Dermis microvascular lymphatic vessel endothelial cell (primary cell): ENCODE measurements at places on chromosomes 2 and 18. TPM values are rescaled to one million over a fixed set of nuclear protein-coding genes. Genes with fewer than 3 reads are reported as not detected.

TXNL4A gene
- 42.0 and 45.3 TPM in 2 replicates for total RNA-seq

- DNase-seq, result no peak
Observed at GRCh38 chr2:240791221-240791800, 28.7 kb downstream of the KIF1A start.

ERFE gene
- 0.13 TPM in 2 replicates for total RNA-seq

- no peak for DNase-seq
Observed at GRCh38 chr2:16271231-16271896, 331.0 kb downstream of the MYCN start.

RMND5A gene
- total RNA-seq, result 71.8 and 81.0 TPM in 2 replicates

DNA sequence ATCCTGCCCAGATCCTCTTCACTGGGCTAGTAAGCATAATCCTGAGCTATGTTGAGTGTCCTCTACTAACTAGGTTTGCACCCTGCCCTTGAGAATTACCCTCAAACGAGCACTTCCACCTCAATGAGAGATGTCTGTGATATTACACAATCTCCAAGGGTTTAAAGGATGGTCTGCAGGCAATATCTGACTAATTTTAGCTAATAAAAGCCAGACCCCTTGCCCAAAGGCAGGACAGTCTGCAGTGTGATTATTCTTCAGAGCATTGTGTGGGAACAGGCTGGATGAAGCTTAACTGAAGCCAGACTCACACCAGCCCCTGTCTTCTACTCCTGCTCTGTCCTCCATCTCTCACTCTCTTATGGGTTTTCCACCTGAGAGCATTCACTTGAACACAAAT lies 544.9 kb upstream of the DDX18 start:
- DNase-seq, result no peak

DNA sequence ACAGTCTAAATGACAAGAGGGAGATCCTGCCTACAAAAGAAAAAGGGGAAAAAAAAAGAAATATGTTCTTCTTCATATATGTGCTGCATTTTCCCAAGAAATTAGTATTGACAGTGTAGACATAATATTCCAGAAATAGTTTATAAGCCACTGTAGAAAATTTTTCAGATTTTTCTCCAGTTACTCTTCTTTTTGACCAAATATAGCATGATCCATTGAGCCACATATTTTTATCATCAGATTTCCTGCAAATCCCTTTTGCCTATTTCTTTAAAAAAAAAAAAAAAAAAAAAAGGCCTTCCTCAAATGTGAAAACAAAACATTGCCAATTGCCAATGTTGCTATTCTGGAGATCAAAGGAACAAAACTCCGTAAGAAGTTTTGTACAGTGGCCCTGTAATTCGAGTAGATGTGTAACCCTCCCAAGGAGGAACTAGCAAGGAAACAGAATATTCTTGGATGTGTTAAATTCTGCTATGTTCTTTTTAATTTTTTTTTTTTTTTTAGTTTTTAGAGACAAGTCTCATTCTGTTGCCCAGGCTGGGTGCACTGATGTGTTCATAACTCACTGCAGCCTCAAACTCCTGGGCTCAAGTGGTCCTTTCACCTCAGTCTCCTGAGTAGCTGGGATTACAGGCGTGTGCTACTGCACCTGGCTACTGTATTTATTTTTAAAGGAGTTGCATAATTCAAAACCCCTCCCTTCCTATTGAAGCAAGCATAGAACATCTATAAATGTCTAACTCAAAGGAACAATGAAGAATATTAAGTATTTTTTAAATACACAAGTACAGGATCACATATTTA lies 12.5 kb upstream of the CABYR start:
- no peak for DNase-seq

DNA sequence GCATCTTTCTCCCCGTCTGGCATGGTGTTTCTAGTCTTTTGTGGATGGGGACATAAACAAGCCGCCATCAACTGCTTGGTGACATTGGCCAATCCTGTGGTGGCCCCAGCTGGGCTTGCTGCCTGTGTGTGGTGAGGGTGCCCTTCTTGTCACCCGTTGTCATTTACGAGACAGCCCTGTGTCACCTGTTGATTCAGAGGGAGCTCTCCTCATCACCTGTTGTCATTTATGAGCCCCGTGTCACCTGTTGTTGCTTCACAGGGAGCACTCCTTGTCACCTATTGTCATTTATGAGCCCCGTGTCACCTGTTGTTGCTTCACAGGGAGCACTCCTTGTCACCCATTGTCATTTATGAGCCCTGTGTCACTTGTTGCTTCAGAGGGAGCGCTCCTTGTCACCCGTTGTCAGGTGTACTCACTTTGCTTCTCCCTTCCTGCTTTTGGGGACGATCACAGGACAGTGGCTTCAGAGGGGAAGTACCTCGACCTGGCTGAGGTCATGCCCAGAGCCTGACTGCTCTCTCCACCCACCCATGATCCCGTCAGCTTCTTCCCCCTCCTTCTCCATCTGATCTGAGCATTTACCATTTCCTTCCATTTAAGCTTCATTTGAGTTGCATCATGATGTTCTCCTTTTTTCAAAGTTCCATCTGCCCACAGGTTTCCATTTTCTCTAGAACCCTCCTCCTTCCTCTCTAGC lies 29.1 kb downstream of the HPCAL1 start:
- DNase-seq, result no peak

SLC4A5 gene
- total RNA-seq, result under 0.01 and 0.25 TPM in 2 replicates

DNA sequence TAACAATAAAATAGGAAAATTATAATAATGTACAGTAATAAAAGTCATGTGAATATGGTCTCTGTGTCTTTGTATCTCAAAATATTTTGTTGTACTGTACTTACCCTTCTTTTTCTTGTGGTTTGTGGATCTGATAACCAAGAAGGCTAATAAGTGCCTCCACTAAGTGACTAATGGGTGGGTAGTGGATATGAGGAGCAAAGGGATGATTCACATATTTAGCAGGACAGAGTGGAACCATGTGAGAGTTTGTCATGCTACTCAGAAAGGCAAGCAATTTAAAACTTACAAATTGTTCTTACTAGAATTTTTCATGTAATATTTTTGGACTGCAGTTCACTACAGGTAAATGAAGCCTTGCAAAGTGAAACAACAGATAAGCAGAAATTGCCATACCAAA lies 1241.2 kb upstream of the CDH2 start:
- DNase-seq, result no peak

DTYMK gene
- 30.0 and 45.7 TPM in 2 replicates for total RNA-seq

NT5C1B gene
- not detected in 2 replicates for total RNA-seq

GRCh38 chr2:207983641-207984042 lies 41.7 kb downstream of the PLEKHM3 start:
- DNase-seq, result no peak

DNA sequence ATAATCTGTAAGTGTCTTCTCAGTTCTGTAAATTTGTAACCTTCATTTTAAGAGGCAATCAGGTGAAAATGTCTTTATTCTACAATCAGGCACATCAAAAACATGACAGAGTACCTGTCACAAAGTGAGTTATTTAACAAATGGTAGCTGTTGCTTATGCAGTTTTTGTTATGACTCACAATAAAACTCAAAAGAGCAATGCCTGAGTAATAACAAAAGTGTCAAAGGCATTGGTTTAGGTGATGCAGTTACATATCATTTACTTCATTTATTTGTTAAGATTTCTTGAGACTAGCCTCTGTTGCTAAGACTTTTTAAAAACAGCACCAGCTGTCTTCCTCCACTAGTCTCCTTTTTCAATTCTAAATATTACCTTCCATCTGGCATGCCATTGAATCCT lies 177.8 kb downstream of the KIAA1328 start:
- no peak for DNase-seq

DNA sequence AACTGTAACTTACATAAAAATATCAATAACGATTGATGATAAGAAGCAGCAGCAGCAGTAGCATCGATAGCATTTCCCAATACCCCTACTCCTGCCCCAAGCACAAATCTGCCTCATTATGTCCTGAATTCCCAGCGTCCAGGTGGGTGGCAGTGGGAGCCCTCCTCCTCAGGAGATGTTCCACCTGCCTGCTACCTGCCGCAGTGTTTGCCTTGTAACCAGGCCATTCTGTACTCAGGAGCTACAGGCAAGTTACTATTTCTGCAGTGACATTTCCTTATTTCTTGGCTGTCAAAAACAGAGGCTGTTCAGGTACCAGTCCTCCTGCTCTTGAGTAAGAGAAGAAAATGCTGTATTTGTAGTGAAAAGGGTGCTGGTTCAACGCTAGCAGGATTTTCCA lies 236.4 kb downstream of the CNTNAP5 start:
- no peak for DNase-seq

DNA sequence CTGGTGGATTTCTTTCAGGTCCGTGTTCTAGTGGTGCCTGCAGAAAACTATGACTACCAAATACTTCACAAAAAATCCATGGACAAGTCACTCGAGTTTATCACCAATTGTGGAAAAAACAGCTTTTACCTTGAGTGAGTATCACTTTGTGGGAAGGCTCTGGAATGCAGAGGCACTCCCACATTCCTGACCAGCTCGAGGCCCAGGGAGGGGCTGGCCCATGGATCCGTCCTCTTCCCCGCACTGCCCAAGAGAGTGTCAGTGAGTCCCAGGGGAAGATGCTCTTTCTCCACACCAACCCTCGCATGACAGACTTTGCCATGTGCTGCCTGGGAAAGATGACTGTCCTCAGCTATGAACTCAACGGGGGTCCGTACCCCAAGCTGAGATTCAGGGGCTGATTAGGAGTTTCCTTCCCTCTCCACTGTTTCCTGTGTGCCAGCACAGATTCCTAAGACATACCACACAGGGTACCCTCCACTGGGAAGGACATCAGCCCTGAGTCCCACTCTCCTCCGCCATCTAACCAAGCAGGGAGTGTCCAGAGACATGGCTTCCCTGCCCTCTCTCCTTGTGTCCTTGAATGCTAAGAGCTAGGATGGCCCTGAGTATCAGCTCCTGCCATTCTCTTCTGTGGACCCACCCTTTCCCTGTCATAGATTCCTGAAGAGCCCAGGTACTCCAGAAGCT lies 155.9 kb downstream of the LAMA3 start:
- DNase-seq, result no peak

CCDC88A gene
- 35.6 and 37.0 TPM in 2 replicates for total RNA-seq

DNA sequence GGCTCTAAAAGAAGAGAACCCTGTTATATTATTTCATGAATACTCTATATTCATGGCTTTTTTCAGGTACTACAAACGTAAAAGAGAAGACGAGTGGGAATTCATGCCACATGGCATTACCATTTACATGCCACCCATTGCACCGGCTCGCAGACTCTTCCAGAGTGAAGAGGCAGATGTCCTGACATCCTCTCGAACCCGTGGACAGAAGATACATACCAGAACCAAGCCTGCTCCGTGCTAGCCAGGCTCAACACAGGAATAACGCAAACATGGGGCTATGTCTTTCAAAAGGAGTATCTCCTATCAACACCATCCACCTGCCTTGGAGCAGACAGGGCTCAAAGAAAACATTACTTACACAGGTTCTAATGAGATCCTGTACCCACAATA lies 168.8 kb downstream of the THADA start:
- DNase-seq, result no peak

- DNase-seq, result no peak
Observed at GRCh38 chr18:8252371-8252770, 356.9 kb upstream of the RAB12 start.

- DNase-seq, result no peak
Observed at GRCh38 chr2:201040867-201041628, 30.4 kb downstream of the HYCC2 start.

TUBA4B gene
- not detected in 2 replicates for total RNA-seq

DNA sequence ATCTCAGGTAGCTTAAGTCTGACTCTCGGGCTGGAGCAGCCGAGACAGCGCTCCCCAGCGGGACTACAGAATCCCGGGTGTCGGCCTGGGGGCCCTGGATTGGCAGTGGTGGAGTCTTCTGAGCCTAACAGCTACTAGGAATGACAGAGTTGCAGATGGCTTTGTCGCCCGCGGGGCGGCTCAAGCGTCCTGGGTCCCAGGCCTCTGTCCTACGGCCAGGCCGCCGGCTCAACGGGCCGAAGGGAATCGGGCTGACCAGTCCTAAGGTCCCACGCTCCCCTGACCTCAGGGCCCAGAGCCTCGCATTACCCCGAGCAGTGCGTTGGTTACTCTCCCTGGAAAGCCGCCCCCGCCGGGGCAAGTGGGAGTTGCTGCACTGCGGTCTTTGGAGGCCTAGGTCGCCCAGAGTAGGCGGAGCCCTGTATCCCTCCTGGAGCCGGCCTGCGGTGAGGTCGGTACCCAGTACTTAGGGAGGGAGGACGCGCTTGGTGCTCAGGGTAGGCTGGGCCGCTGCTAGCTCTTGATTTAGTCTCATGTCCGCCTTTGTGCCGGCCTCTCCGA lies 8.8 kb downstream of the SIX2 start:
- no peak for DNase-seq

ABCG5 gene
- total RNA-seq, result not detected in 2 replicates

DNA sequence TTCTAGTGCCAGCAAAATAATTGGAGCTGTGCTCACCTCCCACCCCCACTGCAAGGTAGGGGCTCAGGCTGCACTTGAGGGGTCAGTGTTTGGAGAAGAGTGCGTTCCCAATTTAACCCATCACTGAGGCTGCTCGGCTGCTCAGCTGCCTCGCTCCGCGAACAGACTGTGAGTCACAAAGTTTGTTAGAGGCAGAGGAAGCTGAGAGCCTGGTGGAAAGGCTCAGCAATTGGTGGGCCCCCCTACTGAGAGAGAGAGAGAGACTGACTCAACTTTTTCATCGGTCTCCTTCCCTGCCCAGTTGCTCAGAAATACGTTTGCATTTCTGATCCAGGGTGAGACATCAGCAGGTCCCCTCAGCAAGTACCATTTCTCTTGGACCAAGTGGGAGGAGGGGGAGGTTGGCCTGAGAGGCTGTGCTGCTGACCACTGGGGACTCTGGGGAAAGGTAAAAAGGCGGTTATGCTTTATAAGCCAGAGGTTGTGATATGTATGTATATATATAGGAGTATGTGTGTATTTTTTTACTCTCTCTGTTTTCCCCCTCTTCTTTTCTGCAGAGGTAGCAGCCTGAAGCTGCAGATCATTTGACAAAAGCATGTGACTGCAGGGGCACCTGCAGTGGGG lies 1.5 kb downstream of the EFR3B start:
- DNase-seq, result no peak

GRCh38 chr2:85710687-85711577 lies 16.8 kb downstream of the GNLY start:
- DNase-seq, result no peak

CFC1 gene
- not detected in 2 replicates for total RNA-seq

GRCh38 chr2:193895226-193895625 lies 1700.5 kb upstream of the TMEFF2 start:
- DNase-seq, result peak; percentile 14

VWA3B gene
- 0.13 TPM in 1 of 2 replicates, not detected in the other for total RNA-seq

GRCh38 chr18:13271302-13271911 lies 52.8 kb downstream of the LDLRAD4 start:
- DNase-seq, result no peak

GLS gene
- 117 and 142 TPM in 2 replicates for total RNA-seq

CABLES1 gene
- 30.3 and 67.0 TPM in 2 replicates for total RNA-seq

DNA sequence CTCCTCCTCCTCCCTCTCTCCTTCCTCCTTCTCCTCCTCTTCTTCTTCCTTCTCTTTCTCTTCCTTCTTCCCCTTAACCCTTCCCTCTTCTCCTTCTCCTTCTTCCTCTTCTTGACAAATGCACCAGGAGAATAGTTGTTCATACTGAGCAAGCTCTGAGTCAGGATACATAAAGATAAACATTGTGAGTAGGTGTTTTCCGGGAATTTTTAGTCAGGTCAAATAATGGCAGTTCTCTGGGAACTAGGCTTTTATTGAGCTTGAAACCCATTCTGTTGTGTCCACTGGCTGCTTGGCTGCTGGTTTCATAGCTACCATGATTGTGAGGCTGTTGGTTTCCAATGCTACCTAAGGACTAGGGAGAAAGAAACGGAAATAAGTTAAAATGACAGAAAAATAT lies 1144.7 kb upstream of the DDX18 start:
- peak; percentile 84 for DNase-seq

- DNase-seq, result no peak
Observed at GRCh38 chr2:129925381-129925780, 54.1 kb upstream of the RAB6C start.

GRCh38 chr18:46046126-46046525 lies 25.9 kb downstream of the PSTPIP2 start:
- DNase-seq, result no peak
